Stimulated activated CD4-positive, alpha-beta T cell treated with anti-CD3 and anti-CD28 coated beads, Interleukin-2, amount 100 ng/mL, for 48 hours (primary cell): ENCODE measurements at places on chromosomes 16 and 17.

- DNase-seq: no peak
Observed at GRCh38 chr16:79493911-79494310, 106.6 kb downstream of the MAF start.

GRCh38 chr17:79800325-79801155, 3.7 kb upstream of the CBX8 start:
- DNase-seq: no peak

GRCh38 chr16:18969855-18970240, 13.9 kb upstream of the TMC7 start:
- no peak for DNase-seq

- DNase-seq: no peak
Observed at GRCh38 chr16:23716484-23716883, 3.5 kb upstream of the ERN2 start.

DNA sequence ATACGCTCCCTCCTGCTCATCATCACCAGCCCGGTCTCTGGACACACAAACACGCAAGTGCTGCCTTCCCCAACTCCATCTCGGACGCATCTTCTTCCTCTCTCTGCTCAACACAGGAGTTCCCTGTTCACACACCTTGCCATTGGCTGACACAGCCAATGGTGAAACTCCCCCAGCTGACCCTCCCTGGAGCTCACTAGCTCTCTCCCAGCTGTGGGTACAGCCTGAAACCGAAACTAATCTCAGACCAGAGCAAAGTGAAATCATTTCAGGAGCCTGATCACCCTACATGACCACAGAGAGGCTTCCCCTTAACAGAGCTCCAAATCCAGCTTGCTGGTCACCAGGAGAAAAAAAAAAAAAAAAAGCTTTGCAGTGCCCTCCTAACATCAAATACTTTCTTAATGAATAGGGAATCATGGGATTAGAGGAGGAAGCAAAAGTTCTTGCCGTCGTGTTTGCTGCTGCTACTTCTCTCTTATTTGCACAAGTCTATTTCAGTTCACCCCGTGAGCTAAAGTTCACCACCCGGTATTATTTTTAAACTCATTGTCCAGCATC, 8.3 kb downstream of the CUEDC1 start:
- no peak for DNase-seq

- no peak for DNase-seq
Observed at GRCh38 chr17:63702721-63703015, 2.7 kb upstream of the LIMD2 start.

GRCh38 chr17:62746941-62747340, 61.2 kb downstream of the MARCHF10 start:
- DNase-seq: no peak

- no peak for DNase-seq
Observed at GRCh38 chr17:4877089-4877488, 22.2 kb upstream of the C17orf107 start.

DNA sequence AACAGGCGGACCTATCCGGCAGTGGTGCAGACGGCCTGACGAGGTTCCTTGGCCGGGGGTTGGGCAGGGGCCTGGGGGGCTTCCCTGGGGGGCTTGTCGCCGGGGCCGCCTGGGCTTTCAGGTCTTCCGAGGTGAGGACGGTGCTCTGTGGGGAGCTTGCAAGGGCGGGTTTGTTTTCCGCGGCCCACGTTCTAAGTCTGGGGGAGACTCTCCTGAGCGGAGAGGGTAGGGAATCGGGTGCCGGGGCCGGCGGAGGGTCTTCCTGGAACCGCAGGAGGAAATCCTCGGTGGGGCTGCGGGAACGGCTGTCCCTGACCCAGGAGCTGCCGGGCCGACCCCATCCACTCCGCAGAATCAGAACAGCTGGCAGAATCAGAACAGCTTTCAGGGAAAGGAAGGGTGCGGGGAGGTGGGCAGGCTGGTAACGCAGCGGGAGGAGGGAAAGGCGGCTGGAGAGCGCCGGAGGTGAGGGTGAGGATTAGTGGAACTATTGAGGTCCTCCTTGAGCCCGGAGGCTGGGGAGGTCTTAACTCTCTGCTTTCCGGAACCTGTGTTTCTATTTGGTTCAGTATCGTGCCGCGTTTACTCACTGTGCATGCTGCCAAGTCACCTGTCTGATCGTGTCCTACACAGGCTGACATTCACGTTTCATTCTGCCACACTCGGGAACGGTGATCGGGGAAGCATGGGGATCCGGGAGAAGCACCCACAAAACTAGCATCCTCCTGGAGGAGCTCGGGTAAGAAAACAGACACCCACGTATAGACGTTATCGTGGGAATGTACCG, 28.9 kb downstream of the CPSF4L start:
- DNase-seq: peak; percentile 17

DNA sequence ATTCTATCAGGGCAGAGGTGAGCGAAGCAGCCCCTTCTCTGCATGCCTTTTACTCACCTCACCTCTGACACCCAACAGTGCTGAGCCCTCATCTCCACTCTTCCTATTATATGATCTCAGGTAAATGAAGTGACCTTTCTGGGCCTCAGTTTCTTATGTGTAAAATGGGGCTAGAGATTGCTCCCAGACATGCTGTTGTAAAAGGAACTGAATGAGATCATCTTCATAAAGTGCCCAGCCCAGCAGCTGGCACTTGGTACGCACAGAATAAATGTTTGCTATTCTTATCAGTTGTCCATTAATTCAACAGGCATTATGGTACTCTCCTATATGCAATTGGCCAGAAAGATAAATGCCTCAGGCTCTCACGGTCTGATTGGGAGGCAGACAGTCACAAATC, 4.5 kb upstream of the GALK1 start:
- DNase-seq: no peak

GRCh38 chr16:466651-467050, 41.2 kb downstream of the RAB11FIP3 start:
- DNase-seq: no peak

DNA sequence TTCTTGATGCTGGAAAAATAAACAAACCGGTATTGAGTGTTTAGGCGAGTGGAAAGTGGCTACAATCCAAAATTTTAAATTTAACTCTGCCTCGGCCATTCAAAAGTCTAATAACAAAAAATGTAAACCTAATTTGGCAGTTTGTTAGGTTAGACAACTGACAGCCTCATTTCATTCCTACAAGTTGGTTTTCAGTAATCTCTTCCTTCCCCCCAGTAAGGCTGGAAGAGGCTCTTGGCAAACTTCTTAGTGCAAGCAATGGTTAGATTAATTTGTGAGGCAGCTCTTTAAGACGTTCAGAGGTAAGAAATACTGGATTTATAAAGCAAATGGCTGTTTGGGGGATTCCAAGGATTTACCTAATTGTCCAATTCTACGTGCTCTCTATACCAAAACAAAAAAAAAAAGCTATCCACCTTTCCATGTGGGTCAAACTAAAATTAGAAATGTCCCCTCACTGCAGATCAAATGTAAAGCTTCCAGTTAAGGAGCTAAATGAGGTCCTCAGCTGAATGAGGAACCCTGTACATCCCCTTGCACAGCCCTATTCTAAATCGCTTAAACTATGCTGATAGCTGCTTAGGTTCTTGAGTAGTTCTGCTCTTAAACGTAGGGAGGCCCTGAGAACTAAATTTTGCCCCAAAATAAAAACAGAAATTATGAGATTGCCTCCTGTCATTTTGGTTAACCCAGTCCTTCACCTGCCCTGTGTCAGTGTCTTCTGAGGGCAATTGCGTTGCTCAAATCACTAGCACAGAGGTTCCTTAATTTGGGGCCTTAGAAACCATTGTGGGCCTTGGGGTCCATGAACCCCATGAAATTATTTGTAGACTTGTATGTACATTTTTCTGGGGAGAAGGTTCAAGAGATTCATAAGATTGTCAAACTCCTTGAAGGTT, 2.9 kb downstream of the HEXIM1 start:
- DNase-seq: no peak

DNA sequence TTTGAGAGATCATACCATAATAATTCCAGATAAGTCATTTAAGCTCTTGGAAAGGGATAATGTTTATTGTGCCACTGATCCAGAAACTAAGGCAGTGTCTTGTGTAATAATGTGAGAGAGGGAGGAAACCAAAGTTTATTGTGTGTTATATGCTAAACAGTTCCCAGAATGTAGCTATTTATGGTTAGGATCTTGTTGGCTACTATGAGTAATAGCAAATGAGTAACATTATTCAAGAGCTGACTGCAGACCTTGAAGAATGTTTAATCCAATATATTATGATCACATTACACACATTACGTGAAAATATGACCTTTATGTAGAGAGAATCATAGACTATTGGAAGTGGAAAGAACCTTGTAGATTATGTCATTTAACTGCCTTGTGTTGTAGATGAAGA, 139.5 kb downstream of the BCAS3 start:
- no peak for DNase-seq

DNA sequence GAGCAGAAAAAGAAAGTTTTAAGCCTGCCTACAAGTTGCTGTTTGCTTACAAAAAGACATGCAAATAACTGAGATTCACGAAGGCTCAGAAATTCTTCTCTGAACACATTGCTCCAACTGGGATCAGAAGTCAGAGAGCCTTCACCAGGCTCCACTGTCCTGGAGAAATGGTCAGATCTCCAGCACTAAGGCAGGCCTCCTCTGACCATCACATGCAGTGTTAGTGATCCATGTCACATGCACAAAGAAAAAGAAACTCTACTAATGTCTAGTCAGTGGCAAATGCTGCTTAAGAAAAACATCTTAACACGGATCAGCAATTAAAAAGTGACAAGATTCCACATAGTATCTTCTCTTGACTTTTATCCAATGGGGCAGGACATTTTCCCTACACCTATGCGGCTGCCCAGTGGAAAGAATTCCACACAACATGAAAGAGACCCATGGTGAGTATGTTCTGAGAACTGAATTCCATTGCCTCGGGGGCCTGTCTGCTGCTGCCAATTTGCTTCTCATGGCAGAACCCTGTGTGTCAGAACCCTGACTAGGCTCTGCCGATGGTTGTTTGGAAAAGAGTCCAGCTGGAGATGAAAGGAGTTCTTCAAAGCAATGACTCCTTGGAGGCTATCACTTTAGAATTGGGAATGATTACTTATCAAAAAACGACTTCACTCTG, 96.6 kb downstream of the HIC1 start:
- no peak for DNase-seq

GRCh38 chr16:89401641-89402445, 88.5 kb downstream of the ANKRD11 start:
- DNase-seq: no peak

- DNase-seq: no peak
Observed at GRCh38 chr16:55261301-55261700, 62.7 kb upstream of the IRX6 start.

- DNase-seq: no peak
Observed at GRCh38 chr16:85635545-85636140, 22.5 kb downstream of the GSE1 start.

DNA sequence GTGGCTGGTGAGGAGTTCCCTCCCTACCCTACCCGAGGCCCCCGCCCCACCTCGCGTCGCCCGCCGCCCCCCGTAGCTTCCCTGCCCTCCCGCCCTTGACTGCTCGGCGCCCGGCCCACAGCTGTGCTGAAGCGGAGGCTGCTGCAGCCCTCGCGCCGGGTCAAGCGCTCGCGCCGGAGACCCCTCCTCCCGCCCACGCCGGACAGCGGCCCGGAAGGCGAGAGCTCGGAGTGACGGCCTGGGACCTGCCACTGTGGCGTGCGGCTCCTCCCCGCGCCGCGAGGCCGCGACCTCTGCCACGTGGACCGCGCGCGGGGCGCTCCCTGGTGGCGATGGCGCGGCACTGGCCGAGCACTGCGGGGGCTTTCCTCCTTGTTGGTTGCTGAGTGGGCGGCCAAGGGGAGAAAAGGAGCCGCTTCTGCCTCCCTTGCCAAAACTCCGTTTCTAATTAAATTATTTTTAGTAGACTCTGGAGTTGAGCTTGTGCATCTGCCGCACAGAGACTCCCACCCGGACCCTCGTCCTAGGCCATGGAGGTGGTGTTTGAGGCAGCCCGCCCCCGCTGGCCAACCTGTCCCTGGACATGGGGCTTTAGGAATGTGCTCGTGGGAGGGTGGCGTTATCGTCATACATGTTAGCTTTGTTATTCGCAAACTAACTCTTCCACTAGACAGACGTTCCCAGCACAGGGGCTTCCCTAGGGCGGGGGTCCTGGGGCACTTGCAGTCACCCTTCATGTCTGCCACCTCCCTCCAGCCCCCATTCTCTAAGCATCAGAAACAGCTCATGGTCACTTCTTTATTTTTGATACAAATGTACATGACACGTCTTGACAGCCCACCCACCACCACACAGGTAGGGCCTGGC, 4.4 kb downstream of the TP53I13 start:
- DNase-seq: peak; percentile 59

DNA sequence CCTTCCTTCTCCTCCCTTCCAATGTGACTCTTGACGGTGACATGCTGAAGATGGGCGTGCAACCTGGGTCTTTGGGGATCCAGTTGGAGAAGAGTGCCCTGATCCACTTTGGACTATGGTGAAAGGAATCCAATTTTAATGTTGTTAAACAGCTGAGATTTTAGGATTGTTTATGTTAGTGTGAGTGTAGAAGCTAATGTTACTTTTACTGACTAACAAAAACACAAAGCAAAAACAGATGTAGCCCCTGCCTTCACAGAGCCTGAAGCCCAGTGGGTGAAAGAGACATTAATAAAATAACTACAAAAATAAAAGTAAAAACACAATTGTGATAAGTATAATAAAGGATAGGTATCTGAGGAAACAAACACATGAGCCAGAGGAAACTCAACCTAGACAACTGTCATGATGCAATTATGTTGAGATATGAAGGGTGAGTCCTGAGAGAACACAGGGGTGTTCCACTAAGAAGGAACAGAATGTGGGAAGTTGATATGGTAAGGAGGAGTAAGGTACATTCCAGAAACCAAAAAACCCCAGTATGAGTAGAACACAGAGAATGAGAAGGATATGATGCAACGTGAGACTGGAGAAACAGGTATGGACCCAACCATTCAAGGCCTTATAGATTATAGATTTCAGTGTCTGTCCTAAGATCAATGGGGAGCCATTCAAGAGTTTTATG, 115.1 kb upstream of the PMFBP1 start:
- no peak for DNase-seq

DNA sequence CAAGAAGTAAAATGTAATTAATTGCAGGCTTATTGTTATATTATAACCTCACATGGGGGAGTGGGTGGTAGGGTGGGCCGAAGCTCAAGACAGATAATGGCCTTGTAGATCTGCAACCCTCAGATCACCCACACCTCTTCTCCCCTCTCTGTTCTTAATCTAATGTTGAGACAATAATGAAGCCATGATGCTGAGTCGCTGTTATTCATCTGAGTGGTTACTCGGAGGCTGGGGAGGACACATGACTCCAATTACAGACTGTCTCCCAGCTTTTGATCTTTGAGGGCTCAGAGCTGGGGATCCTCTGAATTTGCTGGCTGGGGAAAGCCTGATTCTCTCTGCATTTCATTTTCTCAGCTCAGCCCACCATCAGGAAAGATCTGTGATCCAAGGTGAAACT, 275.3 kb downstream of the SHISA9 start:
- no peak for DNase-seq

DNA sequence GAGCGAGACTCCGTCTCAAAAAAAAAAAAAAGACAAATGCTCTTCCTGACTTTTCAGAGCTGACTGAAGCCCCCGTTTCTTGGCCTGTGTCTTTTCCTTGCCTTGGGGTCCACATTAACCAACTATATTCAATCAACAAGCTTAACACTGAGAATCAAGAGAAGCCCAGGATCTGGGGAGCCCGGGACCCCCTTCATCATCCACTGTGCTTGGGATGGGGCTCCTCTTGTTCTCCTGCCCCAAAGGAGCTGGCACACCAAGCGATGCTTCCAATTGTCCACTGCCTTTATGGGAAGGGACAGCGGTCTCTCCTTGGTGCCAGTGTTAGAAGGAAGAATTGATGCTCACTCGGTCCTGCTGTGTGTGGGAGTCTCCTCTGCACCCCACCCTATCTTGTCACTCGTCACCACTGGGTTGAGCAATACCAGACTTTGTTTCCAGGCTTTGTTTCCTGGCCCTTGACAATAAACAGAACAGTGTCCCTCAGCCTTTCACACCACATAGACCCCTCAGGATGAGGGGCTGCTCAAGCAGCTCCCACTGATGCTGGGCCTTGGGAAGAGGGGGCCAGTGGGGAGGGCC, 146.7 kb downstream of the KCNJ12 start:
- no peak for DNase-seq
